ENCODE measurements at places on chromosomes 2 and 18.

GRCh38 chr2:150036622-150037021 is 449.0 kb upstream of the MMADHC start:
- DNase-seq: no peak

DNA sequence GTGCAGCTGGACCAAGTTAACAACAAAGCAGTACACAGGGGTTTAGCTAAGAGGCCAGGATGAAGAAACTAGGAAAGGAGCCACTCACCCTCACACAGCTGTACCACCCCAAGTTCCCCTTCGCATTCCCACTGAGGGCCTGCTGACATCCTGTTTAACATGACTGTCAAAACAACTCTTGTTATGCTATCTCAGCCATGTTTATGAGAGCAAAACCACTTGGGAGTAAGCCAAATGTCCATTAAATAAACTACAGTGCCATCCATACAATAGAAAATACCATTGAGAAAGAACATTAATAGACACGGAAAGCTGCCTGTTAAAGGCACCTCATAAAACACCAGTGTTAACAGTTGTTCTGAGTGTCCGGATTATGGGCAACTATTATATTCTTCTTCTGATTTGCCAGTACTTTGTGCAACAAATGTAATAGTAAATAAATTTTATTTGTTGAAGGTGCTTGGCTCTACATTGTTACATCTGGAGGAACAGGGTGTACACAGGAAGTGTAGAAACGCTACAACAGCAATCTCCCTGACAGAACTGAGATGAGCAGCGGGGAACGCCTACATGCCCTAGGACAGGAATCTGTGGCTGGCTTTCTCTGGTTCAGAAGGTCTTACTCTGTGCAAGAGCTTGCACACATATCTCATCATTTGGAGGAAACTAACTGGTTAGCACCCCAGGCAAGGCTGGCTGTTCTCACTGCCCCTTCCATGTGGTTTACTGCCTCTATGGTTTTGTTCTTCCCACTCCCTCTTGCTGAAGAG is 85.6 kb downstream of the EHD3 start:
- peak; percentile 58 for DNase-seq

GRCh38 chr2:74429487-74430451 is 8.2 kb downstream of the WDR54 start:
- no peak for DNase-seq

GRCh38 chr18:6249788-6250187 is 164.9 kb downstream of the L3MBTL4 start:
- DNase-seq: no peak

GRCh38 chr18:73791081-73791480 is 356.6 kb downstream of the FBXO15 start:
- no peak for DNase-seq

GRCh38 chr2:175742367-175742766 is 259.7 kb downstream of the LNPK start:
- DNase-seq: no peak

DNA sequence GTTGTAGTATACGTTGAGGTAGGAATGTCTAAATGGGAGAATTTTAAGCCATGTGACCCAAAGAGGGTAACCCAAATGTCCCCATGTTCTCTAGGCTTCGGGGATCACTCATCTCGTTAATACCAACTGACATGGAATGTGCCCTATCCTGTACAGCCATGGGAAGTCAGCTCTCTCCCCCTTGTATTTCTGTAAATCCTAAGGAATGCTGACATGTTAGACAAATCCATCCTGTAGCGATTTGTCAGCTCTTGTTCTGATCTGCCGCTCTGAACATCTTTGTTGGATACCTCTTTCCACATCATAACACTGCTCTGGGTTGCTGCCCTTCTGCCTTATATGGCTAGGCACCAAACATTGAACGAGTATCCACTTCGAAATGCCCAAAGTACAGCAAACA is 350.6 kb downstream of the RND3 start:
- no peak for DNase-seq

- no peak for DNase-seq
Observed at GRCh38 chr2:59312029-59312428, 1070.9 kb upstream of the FANCL start.

- DNase-seq: no peak
Observed at GRCh38 chr2:10880586-10881321, 31.0 kb upstream of the KCNF1 start.

DNA sequence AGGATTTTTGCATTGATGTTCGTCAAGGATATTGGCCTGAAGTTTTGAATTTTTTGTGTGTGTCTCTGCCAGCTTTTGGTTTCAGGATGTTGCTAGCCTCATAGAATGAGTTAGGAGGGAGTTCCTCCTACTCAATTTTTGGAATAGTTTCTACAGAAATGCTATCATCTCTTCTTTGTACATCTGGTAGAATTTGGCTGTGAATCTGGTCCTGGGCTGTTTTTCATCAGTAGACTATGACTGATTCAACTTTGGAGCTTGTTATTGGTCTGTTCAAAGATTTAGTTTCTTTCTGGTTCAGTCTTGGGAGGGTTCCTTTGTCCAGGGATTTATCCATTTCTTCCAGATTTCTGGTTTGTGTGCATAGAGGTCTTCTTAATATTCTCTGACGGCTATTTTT is 166.7 kb downstream of the ST6GAL2 start:
- DNase-seq: no peak

GRCh38 chr2:54224997-54225396 is 31.0 kb downstream of the TSPYL6 start:
- no peak for DNase-seq

DNA sequence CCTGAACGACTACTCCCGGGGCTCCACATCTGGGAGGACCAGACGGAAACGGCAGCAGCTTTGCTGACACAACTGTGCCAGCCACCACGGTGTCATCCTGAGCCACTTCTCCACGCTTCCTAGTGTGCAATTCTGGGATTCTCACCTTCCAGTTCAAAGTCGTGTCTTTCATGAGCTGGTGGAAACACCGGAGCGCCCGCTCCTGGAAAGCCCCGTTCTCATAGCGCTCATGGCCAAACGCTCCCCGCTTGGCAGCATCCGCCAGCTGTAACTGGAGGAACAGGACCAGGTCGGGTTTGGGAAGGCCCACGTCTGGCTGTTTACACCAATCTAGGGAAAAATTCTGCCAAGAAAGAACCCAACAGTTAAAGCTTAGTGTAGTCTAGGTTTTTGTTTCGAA is 8.3 kb downstream of the DTYMK start:
- no peak for DNase-seq

DNA sequence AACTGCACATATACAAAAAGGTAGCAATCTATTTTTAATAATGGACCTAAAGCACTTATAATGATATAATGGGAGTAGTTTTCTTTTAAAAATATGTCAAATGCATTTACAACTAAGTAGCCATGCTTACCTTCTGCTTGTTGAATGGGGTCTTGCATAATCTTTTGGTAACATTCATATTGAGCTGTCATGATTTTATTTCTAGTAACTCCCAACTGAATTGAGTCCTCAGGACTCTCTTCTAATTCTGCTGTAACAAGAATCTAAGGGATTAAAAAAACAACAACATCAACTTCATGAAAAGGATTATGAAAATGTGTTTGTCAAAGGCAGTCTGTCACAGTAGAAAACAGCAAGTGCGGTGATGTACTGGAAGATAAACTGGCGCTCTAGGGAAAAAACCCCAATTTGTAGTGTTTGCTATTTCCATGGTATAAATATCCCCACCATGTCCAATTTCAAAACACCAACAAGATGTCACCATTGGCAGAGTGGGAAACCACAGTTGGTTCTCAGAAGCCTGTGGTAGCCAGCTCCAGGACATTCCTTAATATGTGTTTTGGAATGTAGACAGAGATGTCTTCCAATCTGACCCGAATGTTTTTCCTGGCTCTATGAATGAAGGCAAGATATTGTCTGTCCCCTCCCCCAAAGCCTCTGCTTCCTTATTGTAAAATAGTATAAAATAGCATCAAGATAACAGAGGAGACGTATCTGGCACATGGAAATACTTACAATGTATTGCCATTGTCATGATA is 64.8 kb downstream of the CALCRL start:
- DNase-seq: no peak

- no peak for DNase-seq
Observed at GRCh38 chr2:60316381-60317033, 236.9 kb downstream of the BCL11A start.

DNA sequence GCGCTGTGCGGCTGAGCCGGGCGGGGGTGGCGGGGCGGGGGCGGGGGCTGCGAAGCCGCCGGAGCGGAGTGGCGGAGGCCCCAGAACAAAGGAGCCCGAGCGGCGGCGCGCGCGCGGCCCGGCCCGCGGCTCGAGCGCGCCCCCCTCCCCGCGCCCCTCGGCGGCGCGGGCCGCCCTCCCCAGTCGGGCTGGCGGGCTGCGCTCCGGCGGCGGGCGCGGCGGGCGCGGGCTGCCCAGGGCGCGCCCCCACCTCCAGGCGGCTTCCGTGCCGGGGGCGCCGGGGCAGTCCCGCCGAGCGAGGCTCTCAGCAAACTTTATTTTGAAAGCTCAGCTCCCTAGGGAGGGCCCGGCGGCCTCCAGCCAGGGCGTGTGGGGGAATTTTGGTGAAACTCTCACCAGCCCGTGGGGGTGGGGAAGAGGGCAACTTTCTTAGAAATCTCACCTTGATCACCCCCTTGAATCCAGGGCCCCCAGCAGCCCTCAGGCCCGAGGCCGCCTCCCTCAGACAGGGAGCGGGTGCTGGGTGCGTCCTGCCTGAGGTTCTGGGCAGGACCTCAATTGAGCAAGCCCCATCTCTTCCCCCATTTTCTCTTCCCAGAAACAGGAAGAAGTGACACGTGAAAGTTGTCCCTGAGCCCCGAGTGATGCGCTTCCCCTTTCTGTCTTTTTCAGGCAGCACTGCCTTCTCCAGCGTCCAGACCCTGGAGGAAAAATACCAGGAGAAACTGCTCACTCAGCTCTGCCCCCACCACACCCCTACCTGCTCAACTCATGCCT is 786 bp downstream of the TET3 start:
- DNase-seq: peak; percentile 89

DNA sequence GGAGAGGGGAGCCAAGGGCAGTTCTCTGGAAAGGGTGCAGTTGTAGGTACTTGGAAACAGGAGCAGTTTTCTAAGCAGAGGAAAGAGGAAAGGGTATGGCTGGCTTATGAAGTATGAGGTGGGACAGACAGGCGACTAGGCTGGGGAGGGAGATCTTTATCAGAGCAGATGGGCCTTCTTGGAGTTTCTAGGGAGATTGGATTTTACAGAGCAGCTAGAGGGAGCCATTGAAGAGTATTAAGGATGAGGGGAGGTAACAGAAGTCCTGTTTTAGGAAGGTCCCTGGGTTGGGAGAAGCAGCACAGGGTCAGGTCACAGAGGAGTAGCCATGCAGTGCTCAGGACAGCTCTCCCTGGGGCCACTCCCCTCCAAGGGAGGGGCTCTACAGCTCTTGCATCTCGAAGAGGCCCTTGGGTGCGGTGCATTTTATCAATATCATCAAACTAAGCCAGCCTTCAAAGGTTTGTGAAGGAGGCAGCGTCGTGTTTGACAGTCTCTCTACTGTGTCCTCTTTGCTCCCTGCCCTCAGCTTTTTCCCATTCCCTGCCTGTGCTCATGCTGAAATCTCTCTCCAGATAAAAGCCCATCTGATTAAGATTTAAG is 154.3 kb downstream of the SETBP1 start:
- DNase-seq: peak; percentile 4

DNA sequence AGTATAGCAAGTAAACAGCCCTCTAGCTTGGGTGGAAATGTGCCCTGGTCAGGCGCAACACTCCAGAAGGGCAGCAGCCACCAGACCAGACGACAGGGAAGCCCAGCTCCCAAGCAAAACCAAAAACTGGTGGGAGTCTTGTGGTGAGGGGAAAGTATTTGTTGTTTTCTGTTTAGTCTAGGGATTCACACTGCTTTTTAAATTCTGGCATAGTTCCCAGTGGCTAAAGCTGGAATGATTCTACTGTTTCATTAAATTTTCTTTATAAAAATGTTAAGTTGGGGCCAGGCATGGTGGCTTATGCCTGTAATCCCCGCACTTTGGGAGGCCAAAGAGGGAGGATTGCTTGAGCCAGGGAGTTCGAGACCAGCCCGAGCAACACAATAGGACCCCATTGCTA is 38.5 kb downstream of the MERTK start:
- DNase-seq: no peak

- DNase-seq: peak; percentile 90
Observed at GRCh38 chr2:176814740-176815367, 397.7 kb upstream of the HNRNPA3 start.

- no peak for DNase-seq
Observed at GRCh38 chr2:165870346-165870745, 76.3 kb upstream of the GALNT3 start.

DNA sequence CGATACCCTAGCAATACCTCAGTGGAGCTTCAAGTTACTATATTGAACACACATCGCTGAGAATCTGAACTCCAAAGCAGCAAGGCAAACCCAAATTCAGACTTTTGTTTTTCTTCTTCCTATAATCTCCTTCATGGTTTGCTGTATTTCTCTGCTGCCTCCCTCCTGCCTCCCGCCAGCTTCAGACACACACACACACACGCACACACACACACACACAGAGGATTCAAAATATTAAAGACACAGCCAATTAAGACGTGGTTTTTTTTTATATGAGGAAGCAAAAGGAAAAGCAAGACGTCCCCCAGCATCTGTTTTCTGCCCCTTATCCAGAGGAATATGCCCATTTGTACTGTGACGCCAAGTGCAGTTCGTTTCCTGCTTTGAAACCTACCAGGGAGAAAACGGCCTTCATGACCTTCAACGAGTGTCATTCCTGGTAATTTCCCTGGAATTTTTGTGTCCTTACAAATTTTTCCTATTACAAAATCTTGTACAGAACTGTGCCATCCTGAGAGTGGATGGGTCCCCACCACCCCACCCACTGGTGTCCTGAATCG is 547.9 kb upstream of the ID2 start:
- no peak for DNase-seq

- no peak for DNase-seq
Observed at GRCh38 chr18:77086034-77086433, 46.5 kb downstream of the MBP start.

DNA sequence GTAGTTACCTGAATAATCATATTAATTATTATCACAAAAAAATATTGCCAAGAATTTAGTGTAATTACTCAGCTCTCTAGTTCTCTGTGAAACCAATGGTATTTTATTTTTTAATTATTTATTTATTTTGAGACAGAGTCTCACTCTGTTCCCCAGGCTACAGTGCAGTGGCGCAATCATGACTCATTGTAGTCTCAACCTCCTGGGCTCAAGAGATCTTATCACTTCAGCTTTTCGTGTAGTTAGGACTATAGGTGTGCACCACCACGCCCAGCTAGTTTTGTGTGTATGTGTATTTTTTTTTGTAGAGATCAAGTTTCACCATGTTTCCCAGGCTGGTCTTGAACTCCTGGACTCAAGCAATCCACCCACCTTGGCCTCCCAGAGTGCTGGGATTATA is 440.4 kb upstream of the CDH20 start:
- DNase-seq: no peak

- DNase-seq: no peak
Observed at GRCh38 chr2:85263591-85263990, 64.2 kb downstream of the TGOLN2 start.

DNA sequence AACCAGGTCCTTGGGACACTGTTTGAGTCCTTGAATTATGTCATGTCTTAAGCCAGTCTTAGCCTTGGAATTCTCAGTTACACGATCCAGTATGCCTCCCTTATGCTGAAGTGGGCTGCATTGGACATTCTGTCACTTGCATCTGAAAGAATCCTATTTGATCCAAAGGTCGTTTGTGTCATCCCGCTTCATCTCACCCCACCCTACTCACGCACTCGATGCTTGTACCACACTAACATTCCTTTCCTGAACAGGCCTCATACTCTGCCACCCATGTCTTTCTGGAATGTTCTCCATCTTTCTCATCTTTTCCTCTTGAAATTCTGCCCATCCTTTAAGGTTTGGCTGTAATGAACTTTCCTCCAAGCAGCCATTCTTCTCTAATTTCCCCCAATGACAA is 27.9 kb upstream of the ZFP36L2 start:
- no peak for DNase-seq

- DNase-seq: peak; percentile 83
Observed at GRCh38 chr2:112821682-112822081, 14.9 kb downstream of the IL1B start.

All from Kasumi-1 (cell line).